NK-92 treated with Interleukin-12 subunit alpha and Interleukin-12 subunit beta, amount 100 ng/mL, for 24 hours (cell line): ENCODE measurements at places on chromosomes 4 and X.
A peak's percentile ranks its signal among the peaks of the same experiment; 100 is the strongest.

DNA sequence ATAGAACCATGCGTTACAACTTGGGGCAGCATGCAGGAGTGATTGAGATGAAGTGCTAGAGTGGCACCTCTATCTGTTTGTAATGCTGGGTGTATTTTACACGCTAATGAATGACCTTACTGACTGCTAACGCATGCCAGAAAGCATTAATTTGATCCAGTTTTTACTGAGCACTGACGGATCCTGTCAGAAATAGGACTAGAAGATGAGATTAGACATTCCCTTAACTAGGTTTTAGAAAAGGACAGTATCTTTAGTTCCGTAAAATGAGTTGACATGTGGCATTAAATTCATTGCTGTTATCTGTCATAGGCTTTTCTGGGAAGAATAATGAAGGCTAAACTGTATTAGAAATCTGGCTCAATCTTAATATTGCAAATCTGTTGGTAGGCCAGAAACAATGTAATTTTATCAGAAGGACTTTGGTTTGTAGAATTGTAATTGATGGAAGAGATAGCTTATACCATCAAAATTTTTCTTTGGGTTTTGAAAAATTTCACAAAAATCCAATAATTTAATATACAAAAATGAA lies 140.4 kb upstream of the WDFY3 start:
- DNase-seq = no peak

GRCh38 chrX:134672101-134672500 lies 13.8 kb upstream of the PLAC1 start:
- DNase-seq = no peak

DNA sequence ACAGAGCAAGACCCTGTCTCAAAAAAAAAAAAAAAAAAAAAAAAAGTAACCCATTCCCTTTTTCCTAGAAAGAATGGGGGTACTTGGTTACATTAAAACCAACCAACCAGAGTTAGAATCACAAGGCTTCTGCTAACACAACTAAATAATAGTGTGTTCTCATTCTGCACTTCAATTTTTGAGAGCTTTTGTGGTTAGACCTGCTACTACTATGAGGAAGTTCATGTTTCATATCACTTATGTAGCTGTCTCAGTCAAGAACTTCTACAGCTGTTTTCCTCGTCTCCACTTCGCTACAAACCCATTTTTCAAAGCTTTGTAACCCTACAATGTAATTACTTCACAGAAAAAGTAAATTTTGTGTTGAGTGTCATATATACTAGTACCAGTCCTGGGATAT lies 58.3 kb downstream of the PDHA2 start:
- no peak for DNase-seq

- no peak for DNase-seq
Measured at GRCh38 chrX:154650221-154650510, 3.2 kb downstream of the CTAG2 start.

DNA sequence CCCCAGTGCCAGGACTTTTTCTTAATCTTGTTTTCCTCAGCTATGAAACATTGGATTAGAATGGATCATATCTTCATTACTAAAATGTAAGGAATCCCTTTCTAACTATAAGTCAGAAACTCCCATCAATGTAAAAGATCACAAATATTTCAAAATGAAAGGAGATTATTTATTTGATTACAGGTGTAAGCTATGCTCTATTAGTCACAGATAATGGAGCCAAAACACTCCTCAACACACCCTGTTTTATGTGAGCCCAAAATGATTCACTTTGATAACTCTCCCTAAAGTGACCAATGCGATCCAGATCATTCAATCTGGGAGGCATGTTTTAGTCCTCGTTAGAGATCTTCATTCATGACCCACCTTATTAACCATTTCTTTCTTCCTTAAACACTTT lies 566.7 kb upstream of the TENM3 start:
- DNase-seq = no peak

DNA sequence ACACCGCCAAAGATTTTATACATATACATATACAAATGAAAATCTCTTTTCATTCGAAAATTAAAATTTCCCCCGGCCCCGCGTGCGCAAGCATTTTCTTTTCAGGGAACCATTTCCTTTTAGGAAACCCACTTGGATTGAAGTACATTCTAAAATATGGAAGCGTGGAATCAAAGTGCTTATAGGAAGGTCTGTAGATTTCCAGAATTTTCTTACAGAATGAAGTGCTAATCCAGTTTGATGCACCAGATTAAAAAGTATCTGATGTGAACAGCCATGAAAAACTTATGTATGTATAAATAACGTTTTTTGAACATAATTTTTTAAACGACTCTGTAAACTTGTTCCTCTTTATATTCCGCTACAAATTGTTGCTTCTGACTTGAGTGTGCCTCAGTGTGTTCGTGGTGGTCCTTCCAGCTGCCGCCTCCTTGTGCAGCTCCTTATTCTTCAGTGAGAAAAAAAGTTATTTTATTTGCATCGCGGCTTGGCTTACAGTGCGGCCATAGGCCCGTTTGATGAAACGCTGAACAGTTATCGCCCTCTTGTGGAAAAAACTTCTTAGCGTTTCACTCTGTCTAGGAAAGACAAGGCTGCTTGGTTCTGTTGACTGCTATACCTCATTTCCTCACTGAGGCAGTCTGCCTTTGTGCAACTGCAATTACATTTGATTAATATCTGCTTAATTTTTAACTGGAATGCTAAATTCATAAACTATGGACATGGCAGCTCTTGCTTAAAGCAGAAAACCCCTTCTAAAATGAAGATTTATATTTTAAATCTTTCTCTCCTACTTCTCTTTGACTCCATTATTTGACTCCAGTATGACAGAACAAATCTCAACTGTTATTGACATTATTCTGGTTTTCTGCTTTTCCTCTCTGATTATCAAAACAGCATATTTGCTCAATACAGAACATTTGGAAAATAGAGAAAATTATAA lies 4.7 kb upstream of the NKX6-1 start:
- no peak for DNase-seq

GRCh38 chrX:65406532-65406931 lies 128.1 kb downstream of the LAS1L start:
- DNase-seq = no peak

- DNase-seq = no peak
Measured at GRCh38 chr4:1207157-1207470, 34.7 kb upstream of the SPON2 start.

- no peak for DNase-seq
Measured at GRCh38 chr4:181949704-181950312, 293.4 kb upstream of the TENM3 start.

- DNase-seq = peak; percentile 2
Measured at GRCh38 chrX:132612821-132613564, 124.2 kb upstream of the MBNL3 start.

- no peak for DNase-seq
Measured at GRCh38 chr4:71860643-71861042, 76.8 kb upstream of the GC start.

GRCh38 chr4:99723612-99724011 lies 66.0 kb upstream of the C4orf54 start:
- no peak for DNase-seq

DNA sequence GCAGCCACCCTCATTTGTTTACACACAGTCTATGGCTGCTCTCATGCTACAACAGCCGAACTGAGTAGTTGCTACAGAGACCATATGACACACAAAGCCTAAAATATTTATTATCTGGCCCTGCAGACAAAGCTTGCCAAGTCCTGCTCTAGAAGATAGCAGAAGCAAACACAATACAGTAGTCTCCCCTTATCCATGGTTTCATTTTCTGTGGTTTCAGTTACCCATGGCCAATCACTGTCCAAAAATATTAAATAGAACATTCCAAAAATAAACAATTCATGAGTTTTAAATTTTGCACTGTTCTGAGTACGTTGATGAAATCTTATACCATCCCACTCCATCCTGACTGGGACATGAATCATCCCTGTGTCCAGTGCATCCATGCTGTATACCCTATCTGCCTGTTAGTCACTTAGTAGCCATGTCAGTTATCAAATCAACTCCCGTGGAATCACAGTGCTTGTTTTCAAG lies 40.2 kb upstream of the ZNF81 start:
- no peak for DNase-seq

- DNase-seq = no peak
Measured at GRCh38 chr4:18938343-18939099, 917.0 kb upstream of the LCORL start.

DNA sequence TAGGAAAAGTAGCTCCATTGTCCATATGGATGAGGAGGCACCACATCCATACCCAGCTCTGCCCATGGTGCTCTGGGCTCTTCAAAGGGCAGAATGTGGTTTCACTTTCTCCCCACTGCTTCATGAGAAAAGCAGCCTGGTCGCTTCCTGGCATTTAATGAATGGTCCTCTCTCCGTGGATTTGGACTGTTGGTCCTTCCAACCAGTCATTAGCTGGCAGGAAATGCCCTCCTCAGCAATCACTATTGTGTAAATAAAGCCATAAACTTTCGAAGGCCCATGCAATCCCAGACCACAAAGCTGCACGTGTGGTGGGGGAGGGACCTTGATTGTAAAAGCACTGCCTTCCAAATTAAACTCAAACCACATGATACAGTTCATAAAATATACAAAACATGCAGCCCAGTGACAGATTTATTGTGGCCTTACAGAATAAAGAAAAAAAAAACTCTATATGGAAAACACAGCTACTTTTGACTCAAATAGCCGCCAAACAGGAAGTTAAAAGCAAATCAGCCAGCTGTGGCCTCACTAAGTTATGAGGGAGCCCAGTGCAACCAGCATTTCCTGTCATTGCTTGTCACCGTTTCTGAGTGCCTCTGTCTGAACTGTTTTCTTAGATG lies 8.1 kb downstream of the MBNL3 start:
- DNase-seq = peak; percentile 8

DNA sequence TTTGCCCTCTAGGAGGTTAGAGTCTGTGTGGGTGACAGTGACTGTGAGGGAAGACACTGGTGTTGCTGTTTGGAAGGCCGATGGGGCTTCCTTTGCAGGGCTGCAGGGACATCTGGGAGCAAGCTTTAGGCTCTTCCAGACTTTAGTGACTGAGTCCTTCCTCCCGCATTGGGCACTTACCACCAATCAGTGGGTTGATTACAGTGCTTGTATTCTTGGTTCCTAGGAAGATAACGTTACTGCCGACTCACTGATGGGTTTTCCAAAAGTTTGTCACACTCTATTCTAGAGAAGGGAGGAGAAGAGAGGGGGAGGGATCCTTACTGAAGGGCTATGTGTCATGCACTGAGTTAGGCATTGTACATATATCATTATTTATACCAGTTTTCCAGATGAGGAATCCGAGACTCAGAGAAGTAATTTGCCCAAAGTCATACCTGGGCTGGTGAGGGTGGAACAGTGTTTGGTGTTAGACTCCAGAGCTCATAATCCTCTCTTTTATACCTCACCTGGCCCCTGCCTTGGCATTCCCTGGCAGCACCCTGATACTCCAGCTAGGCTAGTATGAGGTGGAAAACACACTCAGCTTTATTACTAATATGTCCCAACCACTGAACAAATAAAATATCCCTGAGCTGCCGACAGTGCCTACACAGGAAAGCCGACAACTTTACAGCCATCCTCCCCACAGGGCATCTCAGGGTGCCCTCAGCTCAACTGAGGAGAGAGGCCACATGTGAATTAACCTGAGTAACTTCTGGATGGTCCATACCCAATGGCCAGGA lies 3.8 kb downstream of the CHST7 start:
- no peak for DNase-seq

- DNase-seq = no peak
Measured at GRCh38 chr4:54082168-54082567, 17.8 kb upstream of the CHIC2 start.
